Hindlimb muscle (tissue), 1 donor: ENCODE measurements at places on chromosomes 16 and 17.
A peak's percentile ranks its signal among the peaks of the same experiment; 100 is the strongest.

DNA sequence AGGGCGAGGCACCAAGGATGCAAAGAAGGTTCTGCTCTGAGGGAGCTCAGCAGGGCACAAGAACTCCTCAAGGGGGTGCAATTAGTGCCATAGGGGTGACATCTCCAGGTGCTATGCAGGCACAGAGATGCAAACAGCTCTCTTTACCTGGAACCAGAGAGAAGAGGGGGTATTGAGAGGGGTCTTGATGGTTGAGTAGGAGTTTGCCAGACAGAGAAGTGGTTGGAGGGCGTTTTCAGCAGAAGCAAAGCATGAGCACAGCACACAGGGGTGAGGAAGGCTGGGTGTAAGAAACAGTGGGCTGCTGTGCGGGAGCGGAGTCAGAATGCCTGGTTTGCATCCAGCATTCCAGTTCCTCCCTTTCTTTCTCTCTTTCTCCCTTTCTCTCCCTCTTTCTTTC is 81.8 kb upstream of the LHX1 start:
- DNase-seq, result no peak

DNA sequence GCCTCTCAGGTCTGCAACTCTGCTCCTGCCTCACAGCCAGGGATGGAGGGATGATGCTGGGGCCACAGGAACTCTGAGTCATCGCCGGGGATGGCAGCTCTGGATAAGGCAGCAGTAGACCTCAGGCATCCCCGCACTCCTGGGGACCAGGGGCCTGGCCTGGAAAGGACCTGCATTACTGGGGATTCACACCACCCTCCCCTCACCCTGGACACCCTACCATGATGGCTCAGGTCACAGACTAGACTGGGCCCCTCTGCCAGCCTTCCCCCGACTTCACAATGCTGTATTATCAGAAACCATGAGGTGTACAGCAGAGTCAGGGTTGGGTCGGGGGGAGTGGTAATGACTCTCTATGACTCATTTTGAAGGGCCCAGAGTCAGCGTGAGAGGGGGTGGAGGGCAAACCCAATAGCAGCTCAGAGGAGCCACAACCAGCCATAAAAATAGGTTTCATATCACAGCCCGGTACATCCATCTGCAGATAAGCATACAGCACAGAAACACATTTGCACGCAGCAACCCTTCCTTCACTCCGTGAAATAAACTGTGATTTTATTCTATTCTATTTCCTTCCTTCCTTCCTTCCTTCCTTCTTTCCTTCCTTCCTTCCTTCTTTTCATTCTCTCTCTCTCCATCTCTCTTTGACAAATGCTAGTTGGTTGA is 28.8 kb downstream of the DYNLRB2 start:
- DNase-seq, result no peak

- no peak for DNase-seq
Measured at GRCh38 chr16:71788578-71788977, 20.1 kb downstream of the AP1G1 start.

- DNase-seq, result no peak
Measured at GRCh38 chr17:35164716-35165115, 17.1 kb downstream of the UNC45B start.

DNA sequence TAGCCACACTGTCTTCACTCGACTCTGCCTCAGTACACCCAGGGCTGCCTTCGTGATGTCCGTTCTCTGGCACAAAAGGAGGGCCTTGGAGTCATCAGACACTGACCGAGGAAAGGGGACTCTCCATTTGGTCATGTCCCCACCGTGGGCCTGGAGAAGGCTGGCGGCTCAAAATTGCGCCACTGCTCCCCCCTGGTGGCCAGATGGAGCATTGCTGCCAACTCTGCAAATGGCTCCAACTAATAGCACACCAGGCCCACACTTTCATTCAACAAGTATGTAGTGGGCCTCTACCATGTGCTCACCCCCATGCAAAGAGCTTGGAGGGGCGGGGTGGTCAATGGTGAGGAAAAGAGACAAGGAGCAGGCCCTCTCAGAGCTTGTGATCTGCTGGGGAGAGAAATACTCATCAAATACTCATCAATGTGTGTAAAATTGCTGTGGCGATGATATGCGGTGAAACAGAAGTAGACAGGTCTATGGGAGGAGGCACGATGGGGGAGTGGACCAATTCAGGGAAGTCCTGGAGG is 5.2 kb upstream of the GRIN2C start:
- peak; percentile 80 for DNase-seq

GRCh38 chr17:64781014-64781756 is 119.1 kb upstream of the SMURF2 start:
- no peak for DNase-seq

- peak; percentile 88 for DNase-seq
Measured at GRCh38 chr17:60435244-60436167, 13.2 kb downstream of the CHCT1 start.

DNA sequence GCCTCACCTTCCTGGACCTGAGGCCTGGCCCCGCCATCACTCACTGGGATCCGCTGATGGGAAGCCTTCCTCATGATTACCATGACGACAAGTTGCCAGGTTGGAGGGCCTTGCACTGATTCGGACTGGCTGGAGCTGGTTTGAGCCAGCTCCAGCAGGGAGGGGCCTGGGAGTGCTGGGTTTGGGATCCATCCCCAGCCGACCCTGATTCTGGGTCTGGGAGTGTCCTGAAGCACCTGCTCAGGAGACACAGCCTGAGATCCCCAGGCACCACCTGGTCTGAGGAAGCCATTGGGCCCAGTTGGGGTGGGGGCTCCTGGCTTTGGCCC is 5.9 kb upstream of the BAIAP3 start:
- DNase-seq, result no peak

- DNase-seq, result no peak
Measured at GRCh38 chr17:4505187-4505586, 6.5 kb downstream of the SPNS2 start.

- DNase-seq, result no peak
Measured at GRCh38 chr17:8369944-8370343, 6.6 kb downstream of the KRABD2 start.

DNA sequence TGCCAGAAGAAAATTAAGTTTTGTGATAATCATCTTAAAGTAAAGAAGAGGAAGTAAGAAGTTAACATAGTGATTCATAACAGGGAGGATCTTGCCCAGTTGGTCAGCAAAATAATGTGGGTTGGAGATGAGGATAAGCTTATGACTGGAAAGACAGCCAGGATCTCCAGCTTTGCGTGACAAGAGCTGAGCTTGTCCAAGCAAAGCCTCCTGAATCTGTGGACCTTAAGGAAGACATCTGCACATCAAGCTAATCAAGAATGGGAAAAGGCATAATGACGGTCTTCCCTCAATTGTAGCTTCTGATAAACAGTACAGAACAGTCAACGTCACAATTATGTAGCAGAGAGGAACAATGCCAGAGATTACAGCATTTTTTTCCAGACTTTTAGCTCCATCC is 744.7 kb upstream of the GOT2 start:
- no peak for DNase-seq

- no peak for DNase-seq
Measured at GRCh38 chr16:9798474-9798873, 383.8 kb downstream of the GRIN2A start.

DNA sequence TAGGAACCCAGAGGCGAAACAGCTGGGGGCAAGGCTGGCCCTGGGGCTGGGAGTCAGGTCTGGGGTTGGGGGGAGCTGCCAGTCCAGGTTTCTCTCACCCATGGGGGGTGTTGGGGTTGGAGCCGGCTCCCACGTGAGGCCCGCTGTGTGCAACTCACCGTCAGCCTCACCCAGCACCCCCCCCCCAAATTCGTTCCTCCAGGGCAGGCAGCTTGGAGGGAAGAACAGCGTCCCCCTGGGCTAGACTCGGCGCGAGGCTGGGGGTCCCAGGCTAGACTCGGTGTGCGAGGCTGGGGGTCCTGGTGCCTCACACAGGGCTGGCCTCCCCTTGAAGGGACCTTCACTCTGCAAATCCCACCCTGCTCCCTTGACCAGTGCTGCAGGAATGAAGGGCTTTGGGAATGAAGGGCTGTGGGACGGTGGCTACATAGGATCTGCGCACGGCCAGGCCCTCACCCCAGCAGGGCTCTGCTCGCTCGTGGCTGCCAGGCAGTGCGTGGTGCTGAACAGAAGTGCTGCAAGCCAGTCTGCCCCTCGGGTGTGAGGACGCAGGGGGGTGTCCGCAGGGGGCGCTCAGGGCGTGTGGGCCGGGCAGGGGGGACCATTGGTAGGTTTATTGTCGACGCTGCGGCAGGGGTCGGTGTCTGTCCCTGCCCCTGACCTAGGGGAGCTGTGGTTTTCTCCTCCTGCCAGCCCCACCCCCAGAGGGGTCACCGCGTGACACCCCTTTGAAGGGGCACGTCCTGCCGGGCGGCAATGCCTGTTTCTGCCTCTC is 74.7 kb downstream of the KLHDC4 start:
- no peak for DNase-seq

GRCh38 chr17:50599606-50600005 is 35.1 kb upstream of the ABCC3 start:
- no peak for DNase-seq

DNA sequence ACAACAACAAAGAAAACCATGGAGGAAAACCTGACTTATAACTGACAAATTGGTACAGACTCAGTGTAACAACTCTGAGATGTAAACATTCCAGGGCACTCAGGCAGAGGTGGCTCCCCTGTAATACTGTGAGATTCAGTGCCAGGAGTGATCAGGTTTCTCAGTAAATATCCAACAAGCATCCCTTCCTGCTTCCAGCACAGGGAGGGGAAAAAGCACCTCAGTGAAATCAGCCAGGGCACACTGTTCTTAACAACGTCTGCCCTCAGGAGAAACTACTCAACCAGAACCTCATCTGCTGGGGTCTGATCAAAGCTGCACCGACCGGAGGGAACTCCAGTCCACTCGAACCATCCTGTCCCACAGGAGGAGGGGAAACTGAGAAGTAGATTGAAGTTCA is 52.3 kb downstream of the AMFR start:
- DNase-seq, result no peak

DNA sequence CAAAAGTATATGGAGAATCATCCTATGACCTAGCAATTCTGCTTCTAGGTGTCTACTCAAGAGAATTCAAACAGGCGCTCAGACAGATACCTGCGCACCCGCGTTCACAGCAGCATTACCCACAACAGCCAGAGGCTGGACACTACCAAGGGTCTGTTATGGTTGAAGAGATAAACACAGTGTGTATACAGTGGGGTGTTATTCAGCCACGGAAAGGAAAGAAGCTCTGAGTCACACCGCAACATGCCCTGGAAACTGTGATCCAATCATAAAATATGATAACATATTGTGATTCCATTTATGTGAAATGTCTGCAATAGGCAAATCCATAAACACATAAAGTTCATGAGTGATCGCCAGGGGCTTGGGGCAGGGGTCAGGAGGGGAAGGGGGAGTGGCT is 18.0 kb upstream of the JPH3 start:
- DNase-seq, result no peak
